HT1080 (cell line): ENCODE measurements at places on chromosomes 11 and 22. TPM values are rescaled to one million over a fixed set of nuclear protein-coding genes. Genes with fewer than 3 reads are reported as not detected.
A peak's percentile ranks its signal among the peaks of the same experiment; 100 is the strongest.

DNA sequence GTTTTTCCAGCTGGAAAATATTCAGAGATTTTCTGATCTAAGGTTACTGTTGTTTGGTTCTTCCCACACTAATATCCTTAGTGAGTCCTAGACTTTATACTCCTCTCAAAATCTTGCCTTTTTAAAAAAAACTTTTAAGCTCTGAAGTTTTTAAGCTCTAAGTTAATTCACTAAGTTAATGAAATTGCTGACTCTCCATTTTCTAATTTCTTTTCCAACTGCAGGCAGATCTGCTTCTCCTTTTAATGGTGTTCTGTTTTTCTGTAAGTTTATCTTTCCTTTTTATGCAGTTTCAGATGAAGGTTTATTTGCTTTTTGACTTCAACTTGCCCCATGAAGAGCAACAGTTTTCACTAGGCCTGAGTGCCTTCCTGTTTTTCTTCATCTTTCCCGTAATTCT, 125.8 kb upstream of the ARHGAP42 start:
- DNase-seq: no peak

- no peak for DNase-seq
Observed at GRCh38 chr22:28426346-28427132, 253.1 kb downstream of the TTC28 start.

DNA sequence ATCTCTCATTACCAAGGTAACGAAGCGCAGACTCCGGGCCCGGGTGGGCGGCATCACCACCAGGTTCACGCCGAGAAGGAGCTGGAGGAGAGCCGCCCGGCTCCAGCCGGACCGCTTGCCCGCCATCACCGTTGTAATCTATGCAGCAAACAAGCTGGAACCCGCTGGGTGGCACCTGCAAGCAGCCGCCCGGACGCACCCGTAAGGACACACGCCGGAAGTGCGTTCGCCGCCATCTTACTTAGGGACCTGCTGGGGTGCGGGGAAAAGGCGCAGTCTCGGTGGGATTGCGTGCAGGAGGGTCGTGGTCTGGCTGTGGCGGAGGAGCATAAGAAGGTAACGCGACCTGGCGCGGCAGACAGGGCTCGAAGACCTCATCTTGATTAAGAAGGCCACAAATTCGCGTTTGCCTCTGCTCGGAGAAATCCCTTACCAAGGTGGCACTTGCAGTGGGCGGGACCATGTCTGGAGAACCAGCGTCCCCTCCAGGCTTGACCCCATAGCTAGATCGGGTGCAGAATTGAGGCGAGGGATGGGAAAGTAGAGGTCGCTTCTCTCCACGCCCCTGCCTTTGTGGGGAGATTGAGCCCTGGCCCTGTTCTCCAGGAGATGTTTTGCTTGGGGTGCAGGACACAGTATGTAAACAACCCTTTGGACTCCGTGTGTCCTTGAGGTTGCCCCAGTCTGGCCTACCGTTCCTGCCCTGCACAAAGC, at the start of gene ACP2:
ACP2 (minus strand) TSS at position 151 of the 714 bp plus-strand sequence; CDS start at position 126, 25 bp downstream.
- DNase-seq: peak; percentile 87

DNA sequence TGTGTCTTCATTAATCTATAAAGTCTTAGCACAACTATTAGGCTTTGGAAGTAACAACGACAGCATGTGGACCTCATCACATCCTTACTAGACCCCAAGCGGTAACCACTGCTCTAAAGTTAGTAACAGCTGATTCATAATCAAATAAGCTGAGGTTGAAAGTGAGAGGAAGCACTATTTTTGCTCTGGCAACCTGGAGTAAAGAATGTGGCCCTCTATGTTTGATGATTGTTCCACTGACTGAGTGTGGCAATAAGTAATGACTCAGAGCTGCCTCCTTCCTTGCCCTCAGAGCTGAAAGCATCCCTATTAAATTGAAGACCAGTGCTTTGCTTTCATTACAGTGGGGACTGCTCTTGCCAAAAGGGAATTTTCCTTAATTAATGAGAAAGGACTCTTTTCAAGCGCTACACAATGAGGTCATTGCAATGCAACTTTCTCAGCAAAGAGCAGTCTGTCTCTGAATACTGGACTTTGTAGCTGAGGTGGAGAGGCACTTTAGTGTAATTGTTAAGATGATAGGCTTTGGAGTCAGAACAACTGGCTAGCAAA, 906.1 kb upstream of the RAG2 start:
- DNase-seq: peak; percentile 96

DNA sequence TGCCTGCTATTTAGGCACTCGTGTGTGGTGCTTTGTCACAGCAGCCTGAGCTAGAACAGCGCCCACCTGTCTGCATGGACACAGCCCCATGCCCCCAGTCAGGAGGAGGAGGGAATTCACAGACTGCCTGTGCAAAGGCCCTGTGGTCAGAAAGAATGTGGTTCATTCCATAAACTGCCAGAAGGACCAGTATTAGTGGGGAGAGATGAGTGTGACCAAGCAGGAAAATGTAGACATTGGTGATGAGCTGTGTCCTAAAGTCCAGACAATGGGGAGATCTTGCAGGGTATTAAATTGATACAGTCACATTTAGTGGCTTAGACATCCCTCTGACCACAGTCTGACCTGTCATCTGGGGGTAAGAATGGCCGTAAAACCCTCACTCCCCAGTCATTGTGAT, 83.7 kb upstream of the LINC01488 start:
- no peak for DNase-seq

DNA sequence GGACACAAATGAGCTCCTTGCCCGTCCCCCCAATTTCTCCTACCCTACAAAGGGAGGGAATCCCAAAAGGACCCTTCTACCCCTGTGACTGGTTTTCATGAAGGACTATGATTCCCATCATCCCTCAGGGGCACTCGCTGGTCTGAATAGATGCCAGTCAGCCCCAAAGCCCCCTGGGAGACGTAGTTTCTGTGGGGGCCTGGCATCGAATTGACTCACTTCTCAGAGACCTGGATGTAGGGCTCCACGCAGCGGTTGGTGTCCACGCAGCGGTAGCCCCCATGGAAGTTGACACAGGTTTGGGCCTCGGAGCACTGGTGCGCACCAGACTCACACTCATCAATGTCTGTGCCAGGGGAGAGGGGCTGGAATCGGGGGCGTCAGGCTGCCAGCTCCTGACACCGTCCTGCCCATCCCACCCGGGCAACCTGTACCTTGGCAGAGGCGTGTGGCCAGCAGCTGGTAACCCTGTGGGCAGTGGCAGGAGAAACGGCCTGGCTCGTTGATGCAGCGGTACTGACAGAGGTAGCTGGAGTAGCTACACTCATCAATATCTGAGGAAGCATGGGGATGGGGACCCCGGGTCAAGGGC, 4.4 kb downstream of the EFEMP2 start:
- no peak for DNase-seq

DNA sequence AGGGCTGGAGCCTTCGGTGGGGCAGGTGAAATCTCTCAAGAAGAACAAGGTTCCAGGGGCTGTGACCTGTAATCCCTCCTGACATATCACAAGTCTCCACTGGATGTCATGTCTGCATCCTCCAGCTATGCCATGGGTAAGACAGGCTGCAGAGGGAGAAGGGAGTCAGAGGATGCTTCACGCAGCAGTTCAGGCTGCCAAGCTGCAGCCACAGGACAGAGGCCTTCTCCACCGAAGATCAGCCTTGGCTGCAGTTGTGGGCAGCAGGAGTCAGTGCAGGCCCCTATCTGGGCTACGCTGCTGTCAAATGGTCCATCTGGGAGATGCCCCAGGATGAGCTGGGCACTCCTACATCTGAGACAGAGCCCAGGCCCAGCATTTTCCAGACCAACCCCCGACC, 25.0 kb downstream of the DKK3 start:
- DNase-seq: no peak

- DNase-seq: no peak
Observed at GRCh38 chr22:28198692-28199091, 279.6 kb upstream of the PITPNB start.

DNA sequence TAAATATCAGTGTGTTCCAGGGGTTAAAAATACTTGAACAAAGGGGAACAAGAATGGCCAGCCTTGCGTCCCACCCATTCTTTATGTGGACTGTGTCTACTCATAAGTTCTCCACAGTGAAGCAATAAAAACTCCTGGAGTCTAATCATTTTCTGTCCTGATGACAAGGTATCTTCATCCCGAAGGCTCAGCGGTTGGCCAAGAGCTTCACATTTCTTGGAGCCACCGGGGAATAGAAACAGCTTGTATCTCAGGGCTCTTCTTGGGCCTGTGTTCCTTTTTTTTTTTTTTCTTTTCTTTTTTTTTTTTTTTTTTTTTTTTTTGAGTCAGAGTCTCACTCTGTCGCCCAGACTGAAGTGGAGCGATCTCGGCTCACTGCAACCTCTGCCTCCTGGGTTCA, 36.8 kb upstream of the ADORA2A start:
- no peak for DNase-seq

- DNase-seq: no peak
Observed at GRCh38 chr11:79472819-79473529, 32.1 kb upstream of the TENM4 start.

DNA sequence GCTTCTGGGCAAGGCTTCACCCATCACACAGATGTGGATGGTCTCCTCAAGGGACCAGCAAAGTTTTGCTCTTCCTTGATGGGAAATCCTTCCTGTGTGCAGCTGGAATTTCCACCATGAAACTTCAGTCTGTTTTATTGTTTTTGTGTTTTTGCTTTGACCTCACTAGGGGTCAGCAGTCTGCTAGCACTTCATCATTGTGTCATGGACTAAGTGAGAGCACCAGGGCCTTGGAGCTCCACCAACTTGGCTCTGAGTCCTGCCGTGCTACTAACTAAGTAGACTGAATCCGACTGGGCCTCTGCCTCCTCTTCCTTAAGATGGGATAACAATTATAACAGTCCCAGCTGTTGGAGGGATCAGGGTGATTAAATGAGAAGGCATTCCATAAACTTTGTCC, 305.8 kb upstream of the NCAM1 start:
- DNase-seq: peak; percentile 32

TNRC6B gene
- 13.7 and 19.3 TPM in 2 replicates for total RNA-seq

RHOD gene
- total RNA-seq: not detected in 2 replicates

INS gene
- total RNA-seq: not detected in 2 replicates

OR51E2 gene
- not detected in 2 replicates for total RNA-seq
